Stimulated activated CD8-positive, alpha-beta memory T cell treated with anti-CD3 and anti-CD28 coated beads, Interleukin-4, amount 100 ng/mL, for 24 hours (primary cell): ENCODE measurements at places on chromosomes 6 and 20.

GRCh38 chr20:7985916-7986315 lies 33.6 kb downstream of the TMX4 start:
- DNase-seq, result no peak

DNA sequence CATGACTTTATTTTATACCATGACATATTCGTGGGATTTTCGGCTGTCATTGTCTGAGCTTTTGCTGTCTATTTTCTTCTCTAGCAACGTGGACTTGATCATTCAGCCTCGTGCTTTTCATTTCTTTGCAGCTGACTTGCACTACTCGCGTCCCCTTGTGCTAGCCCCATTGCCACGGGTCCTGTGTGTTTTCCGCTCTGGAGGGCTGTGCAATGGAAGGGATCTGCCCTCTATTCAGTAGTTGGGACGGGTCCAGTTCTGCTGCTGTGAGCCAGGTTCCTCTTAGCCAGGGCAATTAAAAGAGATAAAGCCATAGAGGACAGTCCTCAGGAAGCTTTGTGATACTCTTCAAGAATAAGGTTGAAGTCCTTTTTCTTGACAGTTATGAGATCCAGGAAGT lies 17.6 kb downstream of the NEDD9 start:
- DNase-seq, result no peak

GRCh38 chr6:111680015-111680712 lies 74.5 kb upstream of the TRAF3IP2 start:
- DNase-seq, result no peak

DNA sequence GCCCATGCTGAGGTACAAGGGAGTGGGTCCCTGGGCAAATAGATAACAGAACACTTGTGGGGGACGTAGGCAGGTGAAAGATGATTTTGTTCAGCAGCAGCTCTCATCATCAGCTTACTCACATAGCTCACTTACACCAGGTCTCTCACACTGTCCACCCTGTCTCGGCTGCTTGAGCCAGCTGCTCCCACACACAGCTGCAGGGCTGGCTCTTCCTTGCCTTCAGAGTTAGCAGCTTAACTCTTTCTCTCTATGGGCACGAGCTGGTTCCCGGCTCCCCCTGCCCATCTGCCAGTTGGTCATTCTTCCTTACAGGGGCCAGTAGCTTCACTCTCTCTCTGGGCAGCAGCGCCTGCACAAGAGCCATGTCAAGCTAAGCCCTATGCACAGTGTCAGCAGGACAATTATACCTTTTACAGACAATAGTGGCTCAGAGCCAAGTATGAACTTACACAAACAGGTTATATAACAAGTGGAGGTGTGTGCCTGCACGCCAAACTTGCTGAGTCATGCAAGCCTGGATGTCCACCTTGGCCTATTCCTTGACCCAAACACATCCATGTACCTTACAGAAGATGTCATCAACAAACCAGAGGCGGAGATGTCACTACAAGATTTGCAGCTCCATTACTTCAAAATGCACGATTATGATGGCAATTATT lies 18.7 kb downstream of the ZNF391 start:
- DNase-seq, result no peak

- DNase-seq, result no peak
Observed at GRCh38 chr6:17899491-17899890, 87.9 kb downstream of the KIF13A start.

DNA sequence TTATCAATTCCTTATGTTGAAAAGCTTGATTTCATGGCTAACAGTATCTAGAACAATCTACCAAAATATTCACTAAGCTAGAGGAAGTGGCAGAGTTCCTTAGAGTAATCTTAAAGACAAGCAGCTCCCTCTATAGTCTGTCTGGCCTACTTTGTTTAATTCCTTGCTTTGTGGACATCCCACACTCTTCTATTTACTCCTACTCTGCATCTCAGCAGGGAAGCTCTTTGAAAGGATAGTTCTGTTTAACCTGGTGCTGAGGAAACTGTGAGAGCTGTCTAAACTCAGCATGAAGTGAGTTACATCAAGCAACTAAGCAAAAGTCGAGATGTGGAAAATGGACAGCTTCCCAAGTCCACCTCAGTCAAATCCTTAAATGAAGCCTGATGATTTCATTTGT lies 4.3 kb downstream of the REV3L start:
- DNase-seq, result no peak

DNA sequence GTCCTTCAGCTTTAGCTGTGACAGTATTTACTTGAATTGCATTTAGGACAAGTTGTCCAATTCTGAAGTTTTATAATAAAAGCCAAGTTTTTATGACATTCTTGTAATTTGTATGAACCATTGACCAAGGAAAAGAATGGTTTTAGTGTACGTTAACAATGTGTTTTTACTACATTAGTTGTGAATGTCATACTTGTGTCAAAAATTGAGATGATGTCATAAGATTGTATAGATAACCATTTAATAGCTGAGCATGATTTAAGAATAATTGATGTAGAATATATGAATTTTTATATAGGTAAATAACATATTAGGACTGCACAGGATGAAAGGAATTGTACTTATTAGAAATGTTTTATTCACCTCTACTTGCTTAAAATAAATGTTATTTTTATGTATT lies 102.9 kb downstream of the MACROD2 start:
- no peak for DNase-seq

DNA sequence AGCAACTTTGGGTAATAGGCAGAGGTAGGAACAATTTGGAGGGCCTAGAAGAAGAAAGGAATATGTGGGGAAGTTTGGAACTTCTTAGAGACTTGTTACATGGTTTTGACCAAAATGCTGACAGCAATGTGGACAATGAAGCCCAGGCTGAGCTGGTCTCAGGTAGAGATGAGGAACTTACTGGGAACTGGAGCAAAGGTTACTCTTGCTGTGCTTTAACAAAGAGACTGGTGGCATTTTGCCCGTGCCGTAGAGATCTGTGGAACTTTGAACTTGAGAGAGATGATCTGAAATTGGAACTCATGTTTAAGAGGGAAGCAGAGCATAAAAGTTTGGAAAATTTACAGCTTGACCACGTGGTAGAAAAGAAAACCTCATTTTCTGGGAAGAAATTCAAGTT lies 28.3 kb upstream of the TMEM200A start:
- no peak for DNase-seq

- no peak for DNase-seq
Observed at GRCh38 chr6:11919771-11920440, 92.2 kb upstream of the HIVEP1 start.

GRCh38 chr6:35691027-35691824 lies 2.5 kb upstream of the FKBP5 start:
- no peak for DNase-seq

DNA sequence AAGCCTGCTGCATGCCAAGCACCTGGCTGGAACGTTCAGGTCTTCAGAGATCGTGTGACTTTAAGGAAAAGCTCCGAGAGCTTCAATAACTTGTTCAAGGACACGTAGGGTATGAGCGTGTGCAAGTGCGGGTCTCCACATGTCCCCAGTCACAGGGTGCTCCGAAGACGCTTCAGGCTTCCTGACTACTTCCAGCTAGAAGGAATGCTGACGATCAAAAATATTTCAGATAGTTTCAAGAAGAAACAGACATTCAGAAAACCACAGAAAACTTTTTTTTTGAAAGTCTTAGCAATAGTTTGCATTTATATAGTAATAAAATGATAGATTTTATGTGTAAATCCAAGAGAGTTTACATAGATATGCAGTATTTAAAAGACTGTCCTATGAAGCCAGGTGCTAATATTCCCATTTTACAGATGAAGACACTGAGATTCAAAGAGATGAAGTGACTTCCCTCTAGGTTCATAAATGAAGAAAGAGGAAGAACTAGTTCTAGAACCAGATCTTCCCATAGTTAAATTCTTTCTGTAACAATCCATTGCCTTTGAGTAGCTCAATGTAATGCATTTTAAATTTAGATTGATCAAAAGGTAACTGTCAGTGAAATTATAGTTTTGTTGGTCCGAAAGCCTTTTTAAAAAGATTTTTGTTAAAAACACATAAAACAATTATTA lies 247.6 kb downstream of the MYLK4 start:
- DNase-seq, result no peak

- DNase-seq, result no peak
Observed at GRCh38 chr6:27669295-27669623, 196.4 kb upstream of the ZNF184 start.

DNA sequence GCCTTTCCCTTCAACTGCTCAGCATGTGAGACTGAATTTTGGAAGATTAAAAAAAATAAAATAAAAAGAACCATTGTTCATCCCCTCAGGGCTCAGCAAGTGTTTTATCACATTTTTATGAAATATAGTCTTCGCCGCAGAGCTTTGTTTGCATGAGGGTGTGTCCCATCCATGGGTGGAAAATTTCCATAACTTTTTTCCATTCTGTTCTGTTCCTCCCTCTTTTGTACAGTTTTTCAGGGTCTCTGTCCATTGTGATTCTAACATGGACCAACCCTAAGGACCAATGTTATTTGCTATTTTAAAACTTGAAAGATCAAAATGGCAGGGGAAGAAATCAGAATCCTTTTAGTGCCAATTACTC lies 213.3 kb upstream of the SGK1 start:
- no peak for DNase-seq

DNA sequence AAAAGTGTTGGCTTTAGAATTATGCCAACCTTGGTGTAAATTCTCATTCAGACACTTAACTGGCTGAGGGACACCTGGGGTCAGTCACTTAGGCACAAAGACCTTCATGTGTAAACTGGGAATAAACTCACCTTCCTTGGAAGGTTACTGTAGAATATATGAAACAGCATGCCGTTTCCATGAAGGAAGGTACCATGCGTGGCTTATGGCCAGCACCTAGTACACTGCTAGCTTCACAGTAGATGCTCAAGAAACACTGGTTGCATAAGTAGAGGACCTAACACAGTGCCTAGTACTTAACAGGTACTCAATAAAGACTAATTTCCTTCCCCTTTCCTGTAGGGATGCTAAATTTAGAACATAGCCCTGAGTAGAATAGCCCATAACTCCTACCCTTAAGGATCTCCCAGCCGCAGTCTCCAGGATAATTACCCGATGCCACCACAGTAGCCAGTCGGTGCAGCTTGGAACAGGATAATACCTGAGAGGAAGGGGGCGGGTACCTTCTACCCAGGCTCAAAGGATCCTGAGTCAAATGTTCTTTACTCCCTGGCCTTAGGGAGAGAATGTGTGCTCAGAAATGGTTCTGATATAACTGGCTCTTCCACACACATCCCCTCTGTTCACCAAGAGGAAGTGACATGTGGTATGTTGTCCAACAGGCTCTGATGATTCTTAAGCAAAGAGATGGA lies 3.6 kb downstream of the BCL2L1 start:
- DNase-seq, result no peak

- DNase-seq, result no peak
Observed at GRCh38 chr6:10237298-10238038, 177.4 kb downstream of the TFAP2A start.

DNA sequence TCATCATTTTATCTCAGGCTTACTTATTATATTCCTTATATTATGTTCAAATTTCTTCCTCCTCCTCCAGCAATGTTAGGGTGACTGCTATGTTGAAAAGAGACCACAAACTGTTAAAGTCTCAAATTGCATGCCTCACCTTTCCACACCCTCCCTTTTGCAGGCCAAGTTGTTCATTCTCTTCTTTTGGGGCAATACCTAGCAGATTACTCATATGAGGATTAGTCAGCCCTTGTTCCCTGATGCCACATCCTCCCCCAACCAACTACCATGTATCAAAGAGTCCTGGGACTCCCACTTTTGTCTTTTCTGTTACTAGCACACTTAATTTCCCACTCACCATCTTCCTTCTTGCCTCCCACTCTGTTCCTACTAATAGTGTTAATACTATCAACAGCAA lies 434.7 kb downstream of the BCKDHB start:
- DNase-seq, result no peak

- DNase-seq, result no peak
Observed at GRCh38 chr6:106162921-106163320, 76.8 kb downstream of the PRDM1 start.

- DNase-seq, result no peak
Observed at GRCh38 chr6:138752017-138752416, 21.6 kb upstream of the CCDC28A start.

DNA sequence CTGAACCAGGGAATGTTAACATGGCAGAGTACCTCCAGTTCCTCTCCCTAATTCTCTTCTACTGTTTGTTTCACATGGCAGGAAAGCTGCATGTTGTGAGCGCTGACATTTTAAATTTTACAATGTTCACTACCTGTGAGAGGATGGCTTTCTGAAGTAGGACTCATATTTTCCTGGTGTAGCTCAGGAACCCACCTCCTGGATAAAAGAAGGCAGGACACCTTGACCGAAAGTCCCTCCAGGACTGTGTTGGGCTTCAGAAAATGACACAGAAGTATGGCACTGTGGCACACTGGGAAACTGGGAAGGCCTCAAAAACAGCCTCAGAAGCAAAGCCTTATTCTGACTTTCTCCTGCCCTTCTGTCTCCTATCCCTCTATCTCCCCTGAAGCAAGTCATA lies 33.3 kb downstream of the PTPRK start:
- no peak for DNase-seq

- DNase-seq, result no peak
Observed at GRCh38 chr6:163708466-163708865, 293.9 kb downstream of the QKI start.

GRCh38 chr20:39890697-39891096 lies 798.3 kb downstream of the MAFB start:
- DNase-seq, result no peak

- DNase-seq, result no peak
Observed at GRCh38 chr6:98044791-98045470, 761.9 kb upstream of the MMS22L start.

DNA sequence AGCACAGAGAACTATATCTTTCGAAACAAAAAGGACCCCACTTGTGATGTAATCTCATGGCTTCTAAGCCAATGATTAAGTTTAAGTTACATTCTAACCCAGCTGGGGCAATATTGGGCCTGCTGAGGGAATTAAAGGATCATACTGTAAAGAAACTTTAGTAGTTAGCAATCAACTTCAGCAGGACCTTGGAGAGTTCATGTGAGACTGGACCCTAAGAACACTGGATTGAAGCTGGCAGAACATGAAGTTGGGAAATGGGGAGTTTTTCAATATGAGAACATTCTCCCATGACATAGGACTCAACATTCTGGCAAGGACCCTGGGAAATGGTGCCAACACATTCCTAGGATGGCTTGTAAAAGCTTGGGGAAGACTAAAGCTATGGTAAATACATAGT lies 516.2 kb downstream of the PKHD1 start:
- DNase-seq, result no peak

DNA sequence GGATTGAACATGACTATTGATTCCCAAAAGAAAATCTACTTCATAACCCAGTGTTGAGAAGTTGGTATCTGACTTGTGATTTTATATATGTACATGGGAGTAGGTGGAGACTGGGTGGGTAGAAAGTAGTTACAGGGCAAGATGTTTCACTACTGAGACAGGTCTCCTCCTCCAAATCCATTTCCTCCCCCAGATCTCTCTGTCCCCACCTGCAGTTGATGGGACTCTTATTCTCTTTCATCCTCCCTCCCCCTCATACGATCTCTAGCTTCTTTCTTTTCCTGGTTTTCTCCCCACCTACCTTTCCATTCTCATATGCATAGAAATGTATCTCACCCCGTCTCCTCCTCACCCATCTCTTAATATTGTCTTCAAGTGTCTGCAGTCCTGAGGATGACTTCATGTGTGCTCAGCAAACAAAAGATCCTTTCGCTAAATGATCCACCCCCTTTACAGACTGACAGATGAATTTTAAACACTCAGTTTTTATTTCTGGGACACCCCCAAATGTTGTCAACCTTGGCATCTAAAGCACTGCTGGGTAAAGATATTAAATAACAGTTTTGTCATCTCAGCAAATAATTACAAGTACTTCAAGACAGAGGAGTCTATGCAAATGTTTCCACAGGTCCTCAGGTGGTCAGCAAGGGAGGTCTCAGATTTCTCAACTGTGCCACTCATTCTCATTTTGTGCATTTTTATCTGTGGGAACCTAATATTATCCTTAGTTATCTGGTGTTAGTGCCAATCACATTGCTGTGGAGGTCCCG lies 18.7 kb upstream of the HECA start:
- DNase-seq, result no peak
